Activated T-helper 2 cell treated with anti-CD3 and anti-CD28 coated beads, Interferon-gamma antibody, Interleukin-2, Interleukin-4, amounts not matched to agents 10 μg/mL and 5 μg/mL and 100 μg/mL, durations not matched to agents 14 hours and 24 hours and 36 hours (primary cell): ENCODE measurements at places on chromosomes 3 and 15. TPM values are rescaled to one million over a fixed set of nuclear protein-coding genes. Genes with fewer than 3 reads are reported as not detected.

LRRC49 gene
- total RNA-seq: not detected in 2 replicates

BTLA gene
- total RNA-seq: 31.1 and 35.7 TPM in 2 replicates

CFAP91 gene
- total RNA-seq: not detected in 2 replicates

HIGD2B gene
- 0.16 TPM in 2 replicates for total RNA-seq
